ENCODE measurements at places on chromosomes 4 and X. TPM values are rescaled to one million over a fixed set of nuclear protein-coding genes. Genes with fewer than 3 reads are reported as not detected.

Gene PASD1
- total RNA-seq: not detected

Gene FDCSP
- total RNA-seq: not detected

Gene MAGEE2
- not detected for total RNA-seq

Gene GAGE1
- total RNA-seq: not detected

Gene RBM47
- 4.4 TPM for total RNA-seq

Gene PCYT1B
- 2.1 TPM for total RNA-seq

Gene MAGEB16
- not detected for total RNA-seq

Gene POU3F4
- total RNA-seq: not detected

Gene ASB12
- total RNA-seq: not detected

Gene GAGE13
- total RNA-seq: not detected

Gene HSFX1
- total RNA-seq: 1.00 TPM

All from uterine smooth muscle cell (primary cell).